ENCODE measurements at places on chromosomes 3 and 15. TPM values are rescaled to one million over a fixed set of nuclear protein-coding genes. Genes with fewer than 3 reads are reported as not detected.

Gene GPR171
- 0.15 TPM for total RNA-seq

Gene GADL1
- total RNA-seq, result not detected

Gene IGF2BP2
- 16.7 TPM for total RNA-seq

Gene DLEC1
- total RNA-seq, result 1.1 TPM

Gene MEX3B
- 3.6 TPM for total RNA-seq

Gene MYL3
- 9,164 TPM for total RNA-seq

Gene FGD5
- total RNA-seq, result 16.3 TPM

- DNase-seq, result no peak
These were observed 10.8 kb upstream of the CA12 start for GRCh38 chr15:63392361-63393009.

- DNase-seq, result no peak
These were observed 8.6 kb upstream of the NME9 start for GRCh38 chr3:138338244-138338643.

- no peak for DNase-seq
These were observed 22.8 kb downstream of the USF3 start for GRCh38 chr3:113673593-113673992.

GRCh38 chr3:25820366-25820765 is 30.5 kb downstream of the OXSM start:
- DNase-seq, result no peak

DNA sequence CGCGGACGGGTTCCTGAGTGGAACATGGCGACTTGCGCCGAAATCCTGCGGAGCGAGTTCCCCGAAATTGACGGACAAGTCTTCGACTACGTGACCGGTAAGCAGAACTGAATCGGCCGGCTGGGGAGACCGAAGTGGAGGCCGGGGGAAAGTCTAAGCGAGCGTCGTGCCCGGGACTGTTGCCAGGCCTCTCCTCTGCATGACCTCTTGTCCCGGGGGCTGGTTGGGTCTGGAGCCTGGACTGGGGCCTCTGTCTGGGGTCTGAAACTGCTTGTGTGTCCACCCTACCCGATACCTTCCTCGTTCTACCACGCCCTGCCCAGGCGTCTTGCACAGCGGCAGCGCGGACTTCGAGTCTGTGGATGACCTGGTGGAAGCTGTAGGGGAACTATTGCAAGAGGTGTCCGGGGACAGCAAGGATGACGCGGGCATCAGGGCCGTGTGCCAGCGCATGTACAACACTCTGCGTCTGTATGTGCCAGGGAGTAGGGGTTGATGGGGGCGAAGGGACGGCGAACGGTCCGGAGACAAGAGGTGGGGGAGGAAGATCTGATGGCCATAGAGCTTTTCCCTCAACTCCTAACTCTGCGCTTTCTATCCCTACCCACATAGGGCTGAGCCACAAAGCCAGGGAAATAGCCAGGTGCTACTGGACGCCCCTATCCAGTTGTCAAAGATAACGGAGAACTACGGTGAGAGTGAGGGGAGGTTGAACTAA is at the start of gene ABCF3:
Gene ABCF3, plus strand, starts transcription at position 16 of the 718 bp plus-strand sequence. Its CDS starts 9 bp downstream, at position 25.
- DNase-seq, result peak; percentile 73

DNA sequence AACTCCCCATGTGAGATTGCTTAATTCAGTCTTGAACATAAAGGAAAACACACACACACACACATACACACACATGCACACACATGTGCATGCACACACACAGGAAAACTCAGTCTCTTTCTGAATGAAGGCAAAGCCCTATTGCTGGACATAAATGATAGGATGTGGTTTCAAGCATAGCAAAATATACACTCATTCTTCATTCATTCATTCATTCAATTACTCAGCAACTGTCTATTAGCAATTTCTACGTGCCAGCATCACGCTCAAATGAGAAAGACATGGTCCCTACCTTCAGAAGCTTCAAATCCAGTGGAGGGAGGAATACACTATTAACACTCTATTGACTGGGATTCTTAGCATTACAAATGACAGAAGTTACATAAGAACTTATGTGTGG is 41.8 kb upstream of the UBE2E2 start:
- no peak for DNase-seq

DNA sequence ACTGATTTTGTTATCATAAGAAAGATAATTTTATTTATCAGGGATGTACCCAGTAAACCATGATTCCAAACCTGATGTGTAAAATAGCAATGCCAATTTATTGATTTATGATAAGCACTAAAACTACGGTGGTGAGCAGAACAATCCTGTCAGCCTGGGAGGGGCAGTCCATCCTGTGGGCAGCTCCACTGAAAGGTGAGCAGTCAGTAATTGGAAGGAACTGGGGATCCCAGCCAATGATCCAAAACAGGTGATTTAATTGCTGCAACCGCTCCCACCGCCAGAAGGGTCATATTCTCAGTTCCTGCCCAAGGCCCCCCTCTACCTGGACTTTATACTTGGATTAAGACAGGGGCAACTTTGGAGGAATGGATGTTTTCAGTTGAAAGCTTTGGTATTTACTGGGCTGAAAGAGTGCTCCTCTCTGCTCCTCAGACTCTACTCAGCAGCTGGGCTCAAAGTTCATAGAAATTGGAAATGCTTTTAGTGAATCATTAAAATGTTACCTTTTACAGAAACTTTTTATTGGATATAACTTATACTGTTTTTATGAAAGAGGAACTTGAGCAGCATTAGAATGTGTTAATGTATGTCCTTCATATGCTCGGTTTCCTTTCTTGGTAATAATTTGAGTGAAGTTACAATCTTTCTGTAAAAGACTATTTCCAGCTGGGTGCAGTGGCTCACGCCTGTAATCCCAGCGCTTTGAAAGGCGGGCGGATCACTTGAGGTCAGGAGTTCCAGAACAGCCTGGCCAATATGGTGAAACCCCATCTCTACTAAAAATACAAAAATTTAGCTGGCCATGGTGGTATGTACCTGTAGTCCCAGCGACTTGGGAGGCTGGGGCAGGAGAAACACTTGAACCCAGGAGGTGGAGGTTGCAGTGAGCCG is 198.6 kb upstream of the IL12A start:
- no peak for DNase-seq

DNA sequence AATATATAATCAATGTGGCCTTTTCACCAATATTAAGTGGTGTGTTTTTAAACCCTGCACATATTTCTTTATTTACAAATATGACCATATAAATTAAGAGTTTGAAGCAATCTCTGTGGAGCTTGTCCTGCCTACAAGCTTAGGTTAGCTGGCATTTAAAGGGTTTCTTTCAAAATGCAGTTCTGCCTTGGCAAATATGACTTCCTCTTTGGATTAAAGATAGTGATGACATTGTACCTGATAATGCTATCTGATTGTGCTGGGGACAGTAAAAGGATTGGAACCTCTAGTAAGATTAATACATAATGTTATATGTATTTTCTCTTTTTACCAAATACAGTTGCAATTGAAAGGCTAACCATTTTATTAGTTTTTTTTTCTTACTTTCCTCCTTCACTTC is 249.1 kb downstream of the OTOL1 start:
- DNase-seq, result no peak

- no peak for DNase-seq
These were observed 13.3 kb upstream of the TM4SF1 start for GRCh38 chr3:149390772-149391212.

DNA sequence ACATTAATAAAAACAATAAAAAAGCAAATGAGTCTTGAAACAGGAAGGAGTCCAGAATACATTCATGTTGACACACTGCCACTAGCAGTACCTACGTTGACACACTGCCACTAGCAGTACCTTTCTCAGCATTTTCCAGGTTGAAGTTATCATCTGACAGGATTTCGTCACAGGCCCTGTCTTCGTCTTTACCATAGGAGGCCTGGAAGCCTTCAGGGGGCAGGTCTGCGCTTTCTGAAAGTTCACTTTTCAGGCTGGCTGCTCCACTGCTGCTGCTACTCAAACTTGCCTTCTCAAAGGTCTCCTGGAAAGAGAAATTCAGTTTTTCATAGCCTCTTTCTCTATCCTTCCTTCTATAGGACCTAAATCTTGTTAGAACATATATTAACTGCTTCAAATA is 194.7 kb downstream of the NEK10 start:
- DNase-seq, result no peak

GRCh38 chr3:58537412-58538301 is 667 bp upstream of the ACOX2 start:
- DNase-seq, result no peak

DNA sequence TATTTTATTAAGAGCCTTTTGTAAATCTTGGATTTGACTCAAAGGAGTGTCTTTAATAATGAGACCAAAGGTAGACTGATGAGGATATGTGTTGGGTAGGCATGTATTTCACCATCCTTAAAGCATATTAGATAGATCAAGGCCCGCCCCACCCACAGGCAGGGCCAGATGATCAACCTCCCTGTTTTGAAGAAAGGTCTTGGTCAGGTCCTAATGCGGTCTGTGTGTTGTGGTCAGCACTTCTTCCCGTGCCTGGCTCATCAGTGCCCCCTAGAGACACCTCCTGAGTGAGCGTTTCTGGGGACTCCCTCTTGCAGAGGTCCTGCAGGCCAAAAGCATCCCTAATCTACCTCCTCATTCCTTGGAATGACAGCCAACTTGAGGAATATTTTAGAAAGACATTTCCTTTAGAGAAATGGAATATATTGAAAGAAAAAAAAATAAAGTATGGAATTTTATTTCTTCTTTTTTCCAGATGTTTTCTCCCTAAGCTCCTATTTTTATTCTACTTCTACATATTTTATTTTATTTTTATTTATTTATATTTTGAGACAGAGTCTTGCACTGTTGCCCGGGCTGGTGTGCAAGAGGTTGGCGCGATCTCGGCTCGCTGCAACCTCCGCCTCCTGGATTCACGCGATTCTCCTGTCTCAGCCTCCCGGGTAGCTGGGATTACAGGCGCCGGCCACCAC is 6.0 kb downstream of the TM4SF4 start:
- peak; percentile 75 for DNase-seq

- no peak for DNase-seq
These were observed 60.9 kb downstream of the ARNT2 start for GRCh38 chr15:80464951-80465625.

- no peak for DNase-seq
These were observed 7.8 kb upstream of the GPR171 start for GRCh38 chr3:151210676-151211381.

DNA sequence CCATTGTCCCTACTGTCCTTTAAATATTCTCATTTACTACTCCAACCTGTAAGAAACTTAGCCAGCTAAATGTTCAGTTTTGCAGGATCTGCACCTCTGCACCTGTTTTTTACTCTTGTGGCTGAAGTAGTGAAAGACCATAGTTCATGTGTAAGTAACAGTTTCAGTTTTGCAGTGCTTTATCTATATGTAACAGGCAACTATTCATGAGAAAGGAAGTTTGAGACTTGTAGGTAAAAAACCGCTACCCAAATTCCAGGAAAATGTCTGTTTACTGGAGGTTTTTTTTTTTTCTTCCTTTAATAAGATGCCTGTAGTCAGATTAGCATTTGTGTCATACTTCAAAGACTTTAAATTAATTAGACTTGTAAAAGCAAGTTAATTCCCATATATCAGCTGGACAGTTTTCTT is 25.4 kb upstream of the MBNL1 start:
- DNase-seq, result no peak

- no peak for DNase-seq
These were observed 11.0 kb upstream of the KNG1 start for GRCh38 chr3:186705882-186706780.

GRCh38 chr3:176950743-176951142 is 246.5 kb downstream of the TBL1XR1 start:
- DNase-seq, result no peak

GRCh38 chr3:2920103-2920502 is 190.1 kb downstream of the IL5RA start:
- no peak for DNase-seq

- no peak for DNase-seq
These were observed 19.2 kb downstream of the EXOSC7 start for GRCh38 chr3:44995142-44995770.

DNA sequence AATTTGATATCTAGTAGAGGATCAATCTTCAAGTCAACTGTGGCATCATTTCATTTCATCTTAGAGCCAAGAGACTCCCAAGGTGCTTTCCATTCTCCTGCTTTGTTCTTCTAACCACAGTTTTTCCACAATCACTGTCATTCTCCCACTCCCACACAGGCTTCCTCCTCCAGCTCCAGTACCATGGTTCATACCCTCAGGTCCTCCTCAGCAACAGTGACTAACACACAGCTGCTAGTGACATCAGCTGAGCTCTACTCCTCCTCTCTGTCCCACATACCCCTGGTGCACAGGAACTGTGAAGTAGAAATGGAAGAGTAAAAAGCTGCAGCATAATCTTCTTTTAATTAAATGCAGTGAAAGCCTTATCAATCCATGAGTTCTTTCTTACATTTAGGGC is 200.2 kb upstream of the DPH6 start:
- DNase-seq, result no peak

- DNase-seq, result no peak
These were observed 77.5 kb downstream of the CCNL1 start for GRCh38 chr3:157082305-157082982.

DNA sequence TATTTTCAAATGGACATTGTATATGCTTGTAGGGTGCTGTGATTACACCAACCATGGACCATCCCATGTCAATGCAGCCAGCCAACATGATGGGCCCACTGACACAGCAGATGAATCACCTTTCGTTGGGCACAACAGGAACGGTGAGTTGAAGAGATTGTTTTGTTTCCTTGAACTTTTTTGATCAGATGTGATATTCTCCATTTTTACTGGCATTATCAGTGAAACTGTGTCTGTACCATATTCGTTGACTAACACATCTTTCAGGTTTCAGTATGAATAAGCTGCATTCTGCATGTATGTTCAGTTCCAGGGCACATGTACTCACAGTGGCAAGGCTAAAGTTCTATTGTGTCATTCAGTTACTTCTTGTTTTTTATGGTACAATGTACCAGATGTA is 655.2 kb downstream of the RBMS3 start:
- DNase-seq, result no peak

DNA sequence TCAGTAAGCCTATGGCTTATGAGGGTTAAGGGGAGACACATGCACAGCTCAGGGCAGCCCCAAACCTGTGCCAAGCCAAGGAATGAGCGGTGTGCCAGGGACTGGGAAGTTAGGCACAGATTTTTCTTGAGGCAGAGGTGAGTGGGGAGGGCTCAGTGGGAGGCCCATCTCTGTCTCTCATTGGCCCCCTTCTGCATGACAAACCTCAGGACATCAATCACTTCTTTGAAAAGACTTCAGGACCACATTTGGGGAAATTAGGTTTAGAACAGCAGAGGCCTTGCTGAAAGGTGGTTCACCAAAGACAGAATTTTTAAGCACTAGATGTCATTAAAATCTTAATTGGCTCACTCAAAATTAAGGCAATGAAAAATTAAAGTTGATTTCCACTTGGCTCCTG is 57.2 kb downstream of the RAB11A start:
- DNase-seq, result no peak
